Stimulated activated CD4-positive, alpha-beta T cell treated with anti-CD3 and anti-CD28 coated beads, Interleukin-15, amount 100 ng/mL, for 1 hour (primary cell): ENCODE measurements at places on chromosomes 2 and 18.
A peak's percentile ranks its signal among the peaks of the same experiment; 100 is the strongest.

GRCh38 chr2:114659880-114660279 is 217.4 kb downstream of the DPP10 start:
- no peak for DNase-seq

- DNase-seq = no peak
Measured at GRCh38 chr2:129181433-129181832, 798.0 kb upstream of the RAB6C start.

DNA sequence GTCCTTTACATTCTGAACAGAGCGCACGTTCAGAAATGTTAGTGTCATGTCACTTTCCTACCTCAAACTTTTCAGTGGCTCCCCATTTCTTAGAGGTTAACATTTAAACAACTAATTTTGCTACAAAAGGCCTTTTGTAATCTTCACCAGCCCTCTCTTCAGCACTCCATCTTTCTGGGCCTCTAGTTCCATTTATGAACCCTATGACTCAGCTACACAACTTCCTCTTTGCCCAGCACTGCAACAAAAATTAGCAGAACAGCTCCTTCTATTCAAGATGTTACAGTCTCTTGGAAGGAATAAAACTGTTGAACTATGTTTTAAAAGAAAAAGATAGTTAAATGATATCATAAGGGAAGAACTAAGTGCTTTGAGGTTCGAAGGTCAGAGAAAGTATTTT is 139.9 kb downstream of the VWC2L start:
- no peak for DNase-seq

DNA sequence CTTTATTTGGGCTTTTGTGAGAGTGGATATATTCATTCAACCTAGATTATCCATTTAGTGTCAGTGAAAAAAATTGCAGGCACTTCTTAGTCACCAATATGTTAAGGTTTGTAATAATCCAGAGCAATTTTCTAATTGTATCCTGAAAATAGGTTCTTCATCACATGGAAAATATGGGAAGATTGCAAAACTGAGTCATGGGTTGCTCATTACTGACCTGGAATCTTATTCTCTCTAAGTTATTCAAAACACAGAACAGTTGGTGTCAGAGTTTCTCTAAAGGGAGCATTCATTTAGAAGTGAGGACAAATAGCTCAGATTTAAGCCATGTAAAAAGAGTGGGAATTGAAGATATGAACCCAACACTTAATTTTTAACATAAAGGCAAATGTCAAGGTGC is 181.3 kb downstream of the IKZF2 start:
- DNase-seq = no peak

DNA sequence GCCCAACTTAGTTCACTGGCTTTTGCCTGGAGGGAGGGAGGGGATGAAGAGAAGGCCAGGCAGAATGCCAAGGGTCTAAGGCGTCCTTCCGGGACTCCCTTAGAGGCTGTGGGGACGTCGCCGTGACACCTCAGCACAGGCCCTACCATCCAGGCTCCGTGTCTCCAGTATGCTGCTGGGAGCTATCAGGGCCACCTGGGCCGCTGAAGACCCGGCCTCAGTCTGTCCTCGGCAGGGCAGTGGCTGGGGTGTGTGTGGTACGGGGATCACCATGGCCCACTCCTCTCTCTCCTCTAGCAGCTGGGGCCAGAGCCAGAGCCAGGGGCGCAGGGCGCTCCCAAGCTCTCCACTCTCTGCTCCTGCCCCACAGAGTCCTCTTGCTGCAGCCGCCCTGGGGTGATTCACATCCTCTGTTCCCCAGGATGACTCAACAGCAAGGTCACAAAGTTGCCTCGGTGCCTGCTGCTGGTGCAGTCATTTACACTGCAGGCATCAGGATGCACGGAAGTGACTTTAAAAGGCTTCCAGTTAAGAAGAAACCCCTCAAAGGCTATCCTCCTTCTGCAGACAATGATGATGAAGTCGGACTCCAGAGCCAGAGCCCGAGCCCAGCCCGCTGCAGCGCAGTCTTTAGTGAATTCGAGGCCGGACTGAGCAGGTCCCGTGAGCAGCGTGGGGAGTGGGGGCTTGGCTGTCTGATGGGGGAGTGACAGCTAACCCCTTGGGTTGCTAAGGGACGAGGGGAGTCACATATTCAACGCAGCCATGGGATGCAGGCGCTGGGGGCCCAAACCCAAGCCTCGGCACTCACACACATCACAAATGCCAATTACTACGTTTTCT is 31.9 kb downstream of the SNORC start:
- DNase-seq = peak; percentile 10

DNA sequence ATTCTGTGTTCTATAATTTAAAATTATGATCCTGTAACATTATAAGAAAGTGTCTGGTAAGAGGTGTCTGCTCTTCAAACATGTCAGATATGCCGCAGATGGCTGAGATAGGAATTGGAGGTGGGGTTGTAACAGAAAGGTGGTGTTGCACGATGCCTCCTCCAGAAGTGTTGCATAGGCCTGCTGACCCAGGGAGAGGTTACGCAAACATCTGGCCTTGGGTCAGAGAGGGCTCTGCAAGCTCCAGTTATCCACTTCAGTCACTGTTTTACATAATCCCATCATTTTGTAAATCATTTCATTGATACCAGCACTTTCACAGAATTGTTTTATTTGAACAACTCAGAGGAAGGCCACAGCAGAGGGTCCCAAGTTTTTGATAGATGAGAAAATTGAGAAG is 256.5 kb downstream of the OSR1 start:
- no peak for DNase-seq

- DNase-seq = no peak
Measured at GRCh38 chr2:54052825-54053718, 62.3 kb upstream of the ACYP2 start.

DNA sequence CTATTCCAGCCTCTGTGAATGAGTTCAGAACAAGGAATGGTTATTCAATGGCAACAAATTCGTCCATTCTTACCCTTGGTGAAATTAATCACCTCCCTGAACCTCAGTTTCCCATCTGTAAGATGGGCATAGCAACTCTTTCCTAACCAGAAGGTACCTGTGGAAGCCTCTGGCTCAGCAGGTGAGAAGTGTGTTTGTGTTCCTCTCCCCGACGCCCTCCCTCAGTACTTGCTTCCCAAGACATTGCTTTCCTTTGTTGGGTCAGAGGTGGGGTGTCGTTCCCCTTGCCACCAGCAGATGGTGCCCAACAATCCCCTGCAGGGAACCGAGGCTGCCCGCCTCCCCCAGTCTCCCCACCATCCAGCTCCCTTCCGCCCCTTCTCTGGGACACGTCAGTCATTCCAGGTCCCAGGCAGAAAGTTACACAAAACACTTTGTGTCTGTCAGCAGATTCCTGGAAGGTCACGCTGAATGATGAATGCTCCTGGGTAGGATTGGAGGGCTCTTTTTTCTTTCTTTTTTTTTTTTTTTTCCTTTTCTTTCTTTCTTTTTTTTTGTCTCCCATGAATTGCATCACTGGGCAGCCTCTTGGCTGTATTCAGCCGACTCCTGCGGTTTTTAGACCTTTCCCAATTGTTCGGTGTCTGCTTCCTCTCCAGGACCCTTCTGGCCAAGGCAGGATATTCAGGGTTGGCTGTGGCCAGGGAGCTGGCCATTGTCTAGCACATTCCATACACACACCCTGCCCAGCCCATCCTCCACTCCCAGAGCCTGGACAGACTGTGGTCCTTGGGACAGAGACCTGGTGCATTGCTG is 117.3 kb downstream of the LPIN1 start:
- peak; percentile 27 for DNase-seq

GRCh38 chr2:219356834-219357233 is 24.3 kb upstream of the RESP18 start:
- no peak for DNase-seq

DNA sequence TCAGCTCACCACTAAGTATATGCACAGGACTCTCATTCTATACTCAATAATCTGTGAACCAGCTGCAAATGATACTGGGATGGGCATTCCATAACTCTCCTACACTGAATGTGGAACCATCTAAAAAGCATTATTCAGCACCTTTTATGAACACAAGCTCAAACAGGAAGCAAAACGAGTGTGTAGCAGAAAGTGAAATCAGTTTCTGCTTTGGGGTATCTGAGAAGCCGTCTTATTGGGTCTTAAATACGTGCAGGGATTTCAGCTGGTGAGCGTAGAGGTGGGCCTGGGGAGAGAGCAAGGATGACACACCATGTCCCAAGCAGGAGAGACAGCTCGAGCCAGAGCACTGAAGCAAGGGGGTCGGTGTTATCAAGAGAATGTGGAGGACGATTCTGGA is 120.0 kb upstream of the TTN start:
- no peak for DNase-seq

DNA sequence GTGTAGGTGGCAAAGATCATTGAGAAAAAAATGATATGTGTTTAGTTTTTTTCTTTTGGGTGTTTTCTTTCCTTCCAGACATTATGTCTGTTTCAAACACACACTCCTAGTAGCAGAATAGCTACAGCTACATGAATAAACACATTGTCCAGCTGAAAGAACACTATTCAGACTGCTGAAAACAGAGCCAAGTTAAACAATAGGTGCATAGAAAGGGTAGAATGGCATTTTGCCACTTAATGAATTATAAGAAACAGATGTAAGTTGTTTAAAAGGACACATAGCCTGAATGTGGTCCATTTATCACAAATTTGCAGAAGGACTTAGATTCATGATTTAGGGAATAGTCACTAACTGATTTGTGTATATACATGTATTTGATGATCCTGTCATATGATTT is 20.1 kb downstream of the CTLA4 start:
- DNase-seq = no peak

GRCh38 chr2:168244318-168244717 is 3.1 kb downstream of the STK39 start:
- DNase-seq = peak; percentile 7

DNA sequence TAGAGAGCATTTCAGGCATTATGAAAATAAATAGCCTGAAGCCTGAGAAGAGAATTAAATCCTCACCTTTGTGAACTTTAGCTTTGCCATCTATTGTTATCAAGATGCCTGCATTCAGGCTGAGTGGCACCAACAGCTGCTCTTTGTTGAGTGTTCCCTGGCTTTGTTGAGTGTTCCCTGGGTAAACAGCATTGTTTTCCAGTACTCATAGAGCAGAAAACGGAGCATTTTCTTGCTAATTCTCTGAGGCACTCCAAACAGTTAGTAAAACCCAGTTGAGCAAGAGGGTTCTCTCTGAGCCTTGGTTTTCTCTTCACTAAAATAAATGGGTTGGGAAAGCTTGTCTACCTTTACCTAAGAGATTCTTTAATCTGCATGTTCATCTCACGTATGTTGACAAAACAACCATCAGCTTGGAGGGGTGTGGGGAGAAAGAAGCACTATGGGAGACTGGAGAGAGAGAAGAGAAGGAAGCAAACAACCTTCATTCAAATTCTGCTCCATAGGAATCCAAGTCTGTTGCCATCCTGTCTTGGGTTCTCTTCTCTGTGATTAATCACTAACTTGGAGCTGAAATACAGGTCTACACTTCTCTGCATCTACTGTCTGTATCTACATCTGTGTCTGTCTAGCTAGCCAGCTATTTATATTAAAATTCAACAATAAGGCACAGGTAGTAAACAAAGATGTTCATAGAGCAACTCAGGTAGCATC is 567.0 kb upstream of the SOX11 start:
- no peak for DNase-seq

GRCh38 chr2:8677646-8678592 is 3.9 kb upstream of the ID2 start:
- no peak for DNase-seq

- no peak for DNase-seq
Measured at GRCh38 chr2:100819370-100820272, at the start of gene NPAS2. Gene NPAS2, plus strand, starts transcription at chr2:100820139. Its CDS starts 84,616 bp downstream, at chr2:100904755.

GRCh38 chr2:16010951-16011620 is 70.7 kb downstream of the MYCN start:
- no peak for DNase-seq

DNA sequence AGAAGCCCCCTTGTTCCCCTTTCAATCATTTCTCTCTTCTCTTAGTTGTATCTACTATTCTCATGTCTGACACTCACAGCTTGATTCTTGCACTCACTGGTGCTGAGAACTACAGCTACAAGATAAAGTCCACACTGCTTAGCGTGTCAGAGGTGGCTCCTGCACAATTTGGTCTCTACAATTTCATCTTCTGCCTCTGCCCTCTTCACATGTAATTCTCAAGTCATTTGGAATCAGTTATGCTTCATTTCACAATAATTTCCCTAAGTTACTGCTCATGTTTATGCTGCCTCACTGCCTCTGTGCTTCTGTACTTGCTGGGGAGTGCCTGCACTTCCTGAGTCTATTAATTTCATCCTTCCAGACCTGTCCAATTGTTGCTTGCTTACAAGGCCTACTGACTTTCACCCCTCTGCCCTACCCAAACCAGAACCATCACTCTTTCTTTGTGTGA is 11.6 kb upstream of the NAB1 start:
- DNase-seq = no peak

DNA sequence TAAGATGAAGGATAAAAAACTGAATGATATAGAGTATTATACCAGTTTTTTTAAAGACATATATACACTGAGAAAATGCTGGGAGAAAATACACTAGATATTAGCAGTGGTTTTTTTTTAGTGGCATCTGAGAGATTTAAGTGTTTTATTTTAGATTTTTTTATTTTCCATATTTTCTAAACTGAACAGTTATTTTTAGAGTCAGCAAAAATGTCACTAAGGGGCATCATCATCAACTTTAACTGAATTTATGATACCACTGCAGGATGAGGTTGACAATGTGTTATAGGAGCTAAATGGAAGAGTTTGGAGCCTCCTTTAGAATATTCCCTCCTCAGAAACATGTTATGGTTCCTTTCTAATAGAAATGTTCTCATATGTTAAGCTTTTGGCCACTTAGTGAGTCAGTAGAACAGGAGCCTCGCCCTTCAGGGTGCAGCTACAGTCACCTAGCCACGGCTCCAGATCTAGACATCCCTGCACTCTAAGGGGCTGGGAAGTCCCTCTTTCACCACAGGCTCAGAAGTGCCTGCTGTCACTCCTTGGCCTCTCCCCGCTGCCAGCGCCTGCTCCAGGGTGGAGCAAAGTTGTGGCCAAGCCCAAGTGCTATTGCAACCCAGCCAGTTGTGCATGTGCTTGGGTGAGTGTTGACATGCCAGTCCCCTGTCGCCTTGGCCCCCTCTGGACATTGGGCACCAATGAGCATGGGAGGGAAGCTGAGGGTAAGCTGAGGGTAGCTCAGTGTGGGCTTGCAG is 210.7 kb upstream of the RASGRP3 start:
- no peak for DNase-seq

GRCh38 chr18:76488190-76488589 is 6.9 kb downstream of the ZNF516 start:
- no peak for DNase-seq

GRCh38 chr2:229164545-229165249 is 106.4 kb downstream of the PID1 start:
- DNase-seq = no peak

GRCh38 chr2:31933066-31933465 is 77.7 kb downstream of the MEMO1 start:
- no peak for DNase-seq

GRCh38 chr18:48728204-48728833 is 189.5 kb downstream of the CTIF start:
- no peak for DNase-seq

DNA sequence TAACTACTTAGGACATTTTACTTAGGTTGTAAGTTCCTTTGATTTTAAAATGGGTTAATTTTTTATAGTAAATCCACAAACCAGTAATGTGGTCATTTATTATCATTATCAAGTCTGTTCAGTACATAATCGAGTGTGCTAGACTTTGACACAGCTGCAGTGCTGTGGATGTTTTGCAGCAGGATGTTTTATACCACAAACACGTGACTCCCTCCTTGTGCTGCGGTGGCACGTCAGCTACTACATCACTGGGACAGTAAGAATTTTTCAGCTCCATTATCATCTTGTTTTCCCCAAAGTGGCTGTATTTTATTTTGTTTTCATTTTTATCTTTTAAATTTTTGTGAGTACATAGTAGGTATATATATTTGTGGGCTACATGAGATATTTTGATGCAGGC is 70.0 kb downstream of the ATP9B start:
- no peak for DNase-seq

- no peak for DNase-seq
Measured at GRCh38 chr2:190589008-190589407, 54.5 kb upstream of the NEMP2 start.
